ENCODE measurements at places on chromosomes 7 and 10.
A peak's percentile ranks its signal among the peaks of the same experiment; 100 is the strongest.

GRCh38 chr7:18202315-18203045, 174.8 kb upstream of the PRPS1L1 start:
- DNase-seq = no peak

GRCh38 chr7:155644971-155645509, 579 bp downstream of the RBM33 start:
- peak; percentile 23 for DNase-seq

DNA sequence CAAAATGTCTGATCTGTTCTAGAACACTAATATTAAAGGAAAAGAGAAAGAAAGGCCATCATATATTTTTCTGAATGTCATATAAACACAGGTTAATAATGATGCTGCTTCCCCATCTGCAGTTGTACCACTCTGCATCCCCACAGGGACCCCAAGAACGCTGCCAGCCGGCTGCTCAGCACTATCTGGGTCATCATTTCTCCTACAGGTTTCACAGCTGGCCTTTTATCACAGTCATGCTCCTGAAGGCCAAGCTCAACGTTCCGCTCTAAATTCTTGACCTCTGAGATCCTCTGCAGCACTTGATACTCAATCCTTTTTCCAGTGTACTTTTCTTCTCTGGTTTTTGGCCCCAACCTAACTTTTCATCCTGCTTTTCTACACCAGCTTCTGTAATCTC, 4.8 kb downstream of the IDI1 start:
- DNase-seq = no peak

- no peak for DNase-seq
Observed at GRCh38 chr7:116305485-116306408, 95.4 kb downstream of the TES start.

- DNase-seq = no peak
Observed at GRCh38 chr7:104133238-104133637, 74.6 kb downstream of the ORC5 start.

- no peak for DNase-seq
Observed at GRCh38 chr7:1673581-1674118, 3.6 kb downstream of the ELFN1 start.

DNA sequence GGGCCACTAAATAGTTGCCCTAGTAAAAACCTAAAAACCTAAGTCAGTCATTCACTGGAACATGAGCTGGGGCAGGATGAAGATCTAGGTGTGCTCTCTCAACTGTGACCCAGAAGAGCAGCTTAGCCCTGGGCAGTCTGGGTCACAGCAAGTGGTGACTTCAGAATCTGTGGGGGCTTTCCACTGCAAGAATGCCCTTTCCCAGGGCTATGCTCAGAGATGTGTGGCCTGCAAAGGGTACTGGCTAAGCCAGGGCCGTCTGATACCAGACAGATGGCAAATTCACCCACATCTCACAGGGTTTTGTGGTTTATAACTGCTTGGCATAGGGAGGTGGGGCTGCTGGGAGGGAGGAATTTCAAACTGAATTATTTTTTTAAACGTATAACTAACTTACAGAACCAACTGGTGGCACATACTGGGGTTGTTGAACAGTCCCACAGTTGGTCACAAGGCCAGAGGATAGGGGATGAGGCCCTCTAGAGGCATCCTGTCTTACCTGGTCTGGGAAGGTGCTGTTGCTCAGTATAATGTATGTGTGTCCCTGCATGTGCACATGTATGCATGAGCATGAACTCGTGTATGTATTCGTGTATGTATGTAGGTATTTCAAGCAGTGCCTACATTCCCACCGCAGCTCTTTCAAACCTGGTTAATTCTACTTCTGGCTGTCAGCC, 63.2 kb downstream of the PRPF18 start:
- no peak for DNase-seq

DNA sequence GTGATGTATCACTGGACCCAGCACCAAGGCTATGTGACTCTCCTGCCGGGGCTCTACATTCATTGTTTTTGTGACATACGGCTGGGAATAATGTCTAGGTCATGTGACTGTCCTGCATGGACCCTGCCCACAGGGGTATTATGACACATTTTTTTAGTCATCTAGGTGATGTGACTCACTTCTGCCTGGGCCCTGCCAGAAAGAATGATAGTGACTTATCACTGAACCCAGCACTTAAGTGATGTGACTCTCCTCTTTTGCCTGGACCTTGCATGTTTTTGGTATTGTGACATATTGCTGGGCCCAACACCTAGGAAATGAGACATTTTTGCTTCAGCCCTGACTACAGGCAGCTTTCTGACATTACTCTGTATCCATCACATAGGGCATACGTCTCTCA, 51.1 kb upstream of the ZNF107 start:
- DNase-seq = no peak

GRCh38 chr10:10777723-10778122, 239.9 kb upstream of the CELF2 start:
- no peak for DNase-seq

DNA sequence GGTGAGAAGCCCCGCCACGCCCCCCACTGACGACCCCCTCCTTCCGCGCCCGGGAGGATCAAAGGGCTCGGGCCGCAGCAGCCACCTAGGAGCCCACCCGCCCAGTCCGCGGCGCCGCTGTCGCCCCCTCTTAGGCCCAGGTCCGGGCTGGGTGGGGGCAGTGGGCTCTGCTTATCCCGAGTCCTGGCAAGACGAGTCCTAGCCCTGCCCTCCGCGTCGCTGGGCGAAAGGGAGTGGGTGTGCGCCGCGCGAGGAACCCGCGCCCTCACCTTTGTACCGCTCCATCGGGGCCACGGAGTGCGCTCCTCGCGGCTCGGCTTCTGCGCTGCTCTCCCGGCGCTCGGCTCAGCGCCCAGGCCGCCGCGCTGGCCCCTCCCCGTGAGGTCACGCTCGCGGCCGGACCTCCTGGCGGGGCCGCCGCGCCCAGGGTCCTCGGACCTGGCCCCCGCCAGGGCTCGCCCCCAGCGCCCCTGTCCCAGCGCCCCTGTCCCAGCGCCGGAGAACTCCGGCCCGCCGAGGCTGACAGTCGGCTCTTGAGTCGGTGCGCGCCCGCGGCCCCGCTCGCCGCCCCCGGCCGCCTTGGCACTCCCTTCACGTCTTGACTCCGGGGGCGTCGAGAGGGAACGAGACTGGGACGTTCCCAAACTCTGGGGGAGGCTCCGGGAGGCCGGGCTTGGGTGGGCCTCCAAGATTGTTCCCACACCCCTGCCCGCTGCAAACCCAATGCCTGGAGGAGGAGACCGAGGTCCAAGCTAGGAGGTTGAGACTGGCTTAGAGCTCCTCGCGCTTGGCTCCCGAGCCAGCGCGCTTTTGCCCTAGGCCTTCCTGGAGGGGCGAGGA, at the start of gene AFAP1L2:
TSS of gene AFAP1L2 (minus strand) at position 332 of the 840 bp plus-strand sequence. CDS start at position 285, 47 bp downstream.
- no peak for DNase-seq

GRCh38 chr10:74282848-74283210, 131.8 kb downstream of the ADK start:
- no peak for DNase-seq

DNA sequence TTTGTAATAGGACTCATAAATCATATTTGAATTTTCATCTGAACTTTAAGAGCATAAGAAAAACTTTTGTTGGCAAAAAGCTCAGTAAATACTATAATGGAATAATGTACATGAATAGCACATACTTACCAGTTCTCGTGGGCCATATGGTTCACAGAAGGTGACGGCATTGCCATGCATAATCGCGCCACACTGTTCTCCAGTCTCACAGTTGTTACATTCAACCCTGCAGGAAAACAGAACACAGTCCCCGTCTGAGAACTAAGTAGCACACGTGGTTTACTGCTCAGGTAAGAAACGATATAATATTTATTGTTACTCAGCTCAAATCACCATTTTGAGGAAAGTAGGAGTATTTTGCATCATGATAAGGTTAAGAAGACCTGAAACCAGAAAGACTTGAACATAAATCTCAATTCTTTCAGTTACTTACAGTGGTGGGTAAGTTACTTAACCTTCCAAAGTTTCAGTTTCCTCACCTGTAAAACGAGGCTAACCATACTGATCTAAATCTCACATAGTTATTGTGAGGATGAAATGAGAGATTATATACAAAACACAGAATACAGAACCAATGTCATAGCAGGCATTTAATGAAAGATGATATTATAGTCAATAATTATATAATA, 261.4 kb downstream of the RELN start:
- DNase-seq = no peak

- DNase-seq = no peak
Observed at GRCh38 chr10:103564776-103565520, 71.4 kb downstream of the NEURL1 start.

DNA sequence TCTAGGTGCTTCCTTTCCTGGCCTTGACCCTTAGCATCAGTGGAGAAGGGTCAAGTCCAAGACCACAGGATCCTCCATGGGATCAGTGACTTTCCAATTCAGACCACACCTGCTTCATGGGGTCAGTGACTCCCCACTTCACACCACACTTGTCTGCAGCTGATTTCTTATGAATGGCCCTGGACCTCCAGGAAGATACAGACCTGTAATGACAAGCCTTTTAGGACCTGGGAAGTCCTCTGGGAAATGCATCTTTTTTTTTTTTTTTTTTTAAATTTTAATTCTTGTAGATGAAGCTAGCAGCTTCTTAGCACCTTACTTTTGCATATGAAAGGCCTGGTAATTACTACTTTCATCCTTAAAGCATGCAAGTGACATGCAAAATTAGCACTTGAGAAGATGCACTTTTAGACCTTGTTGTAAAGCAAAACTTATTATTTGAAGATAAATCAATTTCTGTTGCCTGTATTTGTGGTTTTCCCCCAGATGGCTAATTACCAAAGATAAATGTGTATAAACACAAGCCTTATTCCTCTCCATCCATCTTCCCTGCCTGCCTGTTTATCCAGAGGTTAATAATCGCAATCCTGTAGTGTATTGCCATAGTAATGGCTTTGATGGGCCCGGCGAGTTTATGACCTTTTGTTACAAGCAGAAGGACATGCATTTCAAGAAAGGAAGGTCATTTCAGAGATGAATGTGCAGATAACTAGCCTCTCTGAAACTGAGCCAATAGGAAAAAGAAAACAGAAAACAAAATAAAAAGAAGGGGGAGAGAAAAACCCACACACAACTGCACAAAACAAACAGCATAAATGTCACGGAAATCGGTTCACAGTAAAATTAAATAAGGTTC, 1018.7 kb downstream of the TYW1 start:
- peak; percentile 9 for DNase-seq

- no peak for DNase-seq
Observed at GRCh38 chr7:129790136-129790535, 162.6 kb downstream of the UBE2H start.

DNA sequence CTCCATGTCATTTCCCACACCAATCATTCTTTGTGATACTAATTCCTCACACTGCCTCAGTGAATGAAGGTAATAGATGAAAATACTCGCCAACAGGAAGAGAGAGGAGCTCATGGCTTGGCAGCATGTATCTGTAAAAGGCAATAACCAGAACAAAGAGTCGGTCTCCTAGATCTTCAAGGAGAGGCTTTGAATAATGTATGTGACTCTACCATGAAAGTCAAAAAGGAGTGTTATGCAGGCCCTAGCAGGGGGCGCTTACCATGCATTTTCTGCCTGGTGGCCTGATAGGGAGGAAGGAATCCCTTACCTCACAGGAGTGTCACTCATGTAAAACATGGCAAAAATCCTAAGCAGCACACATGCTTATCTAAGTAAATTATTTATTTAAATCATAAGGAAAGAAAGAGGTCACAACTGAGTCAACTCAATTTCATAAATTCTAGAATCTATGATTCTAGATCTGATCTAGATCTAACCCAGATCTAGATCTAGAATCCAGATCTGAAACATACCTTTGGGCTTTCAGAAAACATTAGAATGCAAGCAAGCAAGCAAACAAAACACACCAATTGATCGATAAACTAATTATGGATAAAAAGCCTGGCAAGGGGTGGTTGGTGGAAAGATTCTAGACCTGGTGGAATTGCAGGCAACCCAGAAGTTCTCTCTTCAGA, 226.3 kb upstream of the KLF6 start:
- no peak for DNase-seq

DNA sequence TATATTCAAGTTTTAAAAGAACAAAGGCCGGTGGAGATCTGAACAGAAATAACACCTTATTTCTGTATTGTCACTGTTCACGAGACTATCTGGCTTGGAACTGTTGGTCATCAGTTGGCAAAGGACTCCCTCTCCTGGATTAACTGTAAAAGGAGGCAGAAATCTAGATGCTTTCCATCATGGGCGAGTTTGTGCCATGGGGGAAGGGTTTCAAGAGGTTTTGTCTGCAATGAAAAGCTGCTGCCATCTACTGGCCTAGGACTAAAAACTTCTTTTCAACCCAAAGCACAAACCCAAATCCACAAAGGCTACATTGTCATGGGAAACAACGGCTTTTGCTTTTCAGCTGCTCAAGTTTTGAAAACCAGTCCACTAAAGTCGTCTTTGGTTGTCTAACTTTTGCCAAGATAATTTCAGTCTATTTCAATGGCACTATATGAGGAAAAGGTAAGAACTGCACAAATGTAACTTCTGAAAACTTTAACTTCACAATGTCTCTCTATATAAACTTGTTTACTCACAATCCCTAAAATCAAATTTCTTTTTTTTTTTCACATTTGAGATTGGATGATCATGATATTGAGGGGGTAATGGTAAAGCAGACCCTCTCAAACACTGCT, 196.8 kb downstream of the SKAP2 start:
- DNase-seq = peak; percentile 99

DNA sequence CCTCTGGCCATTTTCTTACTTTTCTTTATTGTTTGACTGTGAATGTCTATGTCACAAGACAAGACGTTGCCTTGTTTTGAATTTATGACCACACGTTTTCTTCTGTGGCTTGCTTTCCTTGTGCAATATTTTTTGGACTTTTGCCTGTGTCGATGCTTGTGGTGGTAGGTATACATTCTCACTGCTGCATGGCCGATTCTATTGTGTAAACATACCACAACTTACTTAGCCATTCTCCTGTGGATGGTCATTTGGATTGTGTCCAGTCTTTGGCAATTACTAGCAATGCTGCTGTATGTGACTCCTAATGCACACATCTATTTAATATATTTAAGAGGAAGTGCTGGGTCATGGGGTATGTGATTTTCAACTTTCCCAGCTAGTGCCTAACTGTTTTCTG, 18.0 kb upstream of the DLG5 start:
- DNase-seq = no peak

- DNase-seq = peak; percentile 31
Observed at GRCh38 chr10:84205049-84205852, 10.9 kb downstream of the CDHR1 start.

DNA sequence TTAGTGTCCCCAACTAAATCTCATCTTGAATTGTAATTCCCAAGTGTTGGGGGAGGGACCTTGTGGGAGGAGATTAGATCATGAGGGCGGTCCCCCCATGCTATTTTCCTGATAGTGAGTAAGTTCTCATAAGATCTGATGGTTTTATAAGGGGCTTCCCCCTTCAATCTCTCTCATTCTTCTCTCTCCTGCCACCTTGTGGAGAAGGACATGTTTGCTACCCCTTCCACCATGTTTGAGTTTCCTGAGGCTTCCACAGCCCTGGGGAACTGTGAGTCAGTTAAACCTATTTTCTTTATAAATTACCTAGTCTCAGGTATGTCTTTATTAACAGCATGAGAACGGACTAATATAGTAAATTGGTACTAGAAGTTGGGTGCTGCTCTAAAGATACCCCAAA, 365.6 kb downstream of the ANKRD7 start:
- DNase-seq = peak; percentile 30

Measured in NCI-H2081 (cell line).